ENCODE measurements at places on chromosomes 6 and 20. TPM values are rescaled to one million over a fixed set of nuclear protein-coding genes. Genes with fewer than 3 reads are reported as not detected.

DNA sequence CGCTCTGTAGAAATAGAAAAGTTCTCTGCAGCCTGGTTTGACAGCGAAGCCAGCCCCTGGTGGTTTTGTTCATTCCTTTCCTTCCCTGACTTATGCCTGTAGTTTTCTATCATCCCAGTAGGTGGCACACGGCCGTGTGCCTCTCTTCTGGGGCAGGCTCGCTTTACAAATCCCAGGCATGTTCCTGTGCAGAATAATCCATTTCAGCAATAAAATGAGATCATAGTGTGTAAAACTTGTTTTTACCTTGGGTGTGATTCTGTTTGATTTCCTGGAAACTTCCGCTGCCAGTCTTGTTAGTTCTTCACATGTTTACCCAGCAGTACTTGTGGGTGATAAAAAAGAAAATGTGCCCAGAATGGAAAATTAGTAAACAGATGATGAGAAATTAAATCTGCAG, 7.4 kb upstream of the INSM1 start:
- no peak for DNase-seq

DNA sequence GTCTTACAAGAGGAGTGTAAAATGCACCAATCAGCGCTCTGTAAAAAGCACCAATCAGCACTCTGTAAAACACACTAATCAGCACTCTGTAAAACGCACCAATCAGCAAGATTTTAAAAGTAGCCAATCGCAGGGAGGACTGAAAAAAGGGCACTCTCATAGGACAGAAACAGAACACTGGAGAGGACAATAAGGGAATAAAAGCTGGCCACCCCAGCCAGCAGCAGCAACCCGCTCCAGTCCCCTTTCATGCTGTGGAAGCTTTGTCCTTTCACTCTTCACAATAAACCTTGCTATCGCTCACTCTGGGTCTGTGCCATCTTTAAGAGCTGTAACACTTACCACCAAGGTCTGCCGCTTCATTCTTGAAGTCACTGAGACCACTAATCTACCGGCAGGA, 1.7 kb upstream of the AIG1 start:
- DNase-seq, result no peak

GRCh38 chr20:6469695-6470094, 297.8 kb upstream of the BMP2 start:
- DNase-seq, result no peak

The SNAP25 gene
- not detected for total RNA-seq

Data from CD4-positive, alpha-beta T cell (primary cell).